H1 (cell line): ENCODE measurements at places on chromosomes 7 and 10. TPM values are rescaled to one million over a fixed set of nuclear protein-coding genes. Genes with fewer than 3 reads are reported as not detected.

- DNase-seq: no peak
Measured at GRCh38 chr7:137421366-137421765, 77.8 kb upstream of the PTN start.

GRCh38 chr10:18527687-18528086 lies 123.7 kb downstream of the NSUN6 start:
- DNase-seq: no peak

DNA sequence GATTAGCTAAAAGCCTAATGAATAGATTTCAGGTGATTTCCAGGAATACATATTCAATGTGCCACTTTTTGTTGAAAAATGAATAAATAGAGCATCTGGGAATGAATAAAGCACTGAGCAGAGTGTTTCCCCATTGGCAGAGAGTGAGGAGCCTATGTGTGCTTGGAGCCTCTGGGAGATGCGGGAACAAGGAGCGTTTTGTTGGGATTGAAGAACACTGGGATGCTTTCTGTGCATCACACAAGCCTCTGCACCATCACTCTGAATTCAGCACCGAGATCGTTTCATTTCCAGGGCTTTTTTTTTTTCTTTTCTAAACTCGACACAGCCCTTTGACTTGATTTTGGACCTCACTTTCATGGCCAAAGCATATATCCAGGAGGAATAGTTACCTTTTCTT lies 111.4 kb downstream of the BAMBI start:
- no peak for DNase-seq

The INSIG1 gene
- total RNA-seq: 40.0 and 44.7 TPM in 2 replicates

GRCh38 chr7:85669225-85669624 lies 482.4 kb upstream of the SEMA3D start:
- no peak for DNase-seq

- no peak for DNase-seq
Measured at GRCh38 chr10:67853512-67853911, 15.5 kb upstream of the DNAJC12 start.

- DNase-seq: no peak
Measured at GRCh38 chr7:127654404-127655394, 2.7 kb downstream of the SND1 start.

DNA sequence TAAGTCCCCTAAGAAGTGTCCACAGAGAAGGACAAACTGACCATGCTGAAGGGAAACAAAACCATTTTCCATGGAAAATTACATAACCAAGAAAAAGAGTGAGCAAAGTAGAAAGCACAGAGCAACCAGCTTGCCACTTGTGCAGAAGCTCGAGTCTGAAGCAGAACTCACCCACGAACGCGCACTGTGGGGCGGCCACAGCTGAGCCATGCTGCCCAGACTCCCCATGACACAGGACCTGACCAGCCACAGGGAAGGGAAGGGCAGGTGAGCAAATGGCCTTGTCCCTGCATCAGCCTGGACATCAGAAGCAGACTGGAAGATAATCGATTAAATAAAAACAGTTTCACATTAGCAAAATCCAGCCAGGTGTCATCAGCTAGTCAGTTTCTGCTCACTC lies 95.7 kb downstream of the TCERG1L start:
- DNase-seq: no peak

The ACTL6B gene
- total RNA-seq: 1.7 and 2.1 TPM in 2 replicates

DNA sequence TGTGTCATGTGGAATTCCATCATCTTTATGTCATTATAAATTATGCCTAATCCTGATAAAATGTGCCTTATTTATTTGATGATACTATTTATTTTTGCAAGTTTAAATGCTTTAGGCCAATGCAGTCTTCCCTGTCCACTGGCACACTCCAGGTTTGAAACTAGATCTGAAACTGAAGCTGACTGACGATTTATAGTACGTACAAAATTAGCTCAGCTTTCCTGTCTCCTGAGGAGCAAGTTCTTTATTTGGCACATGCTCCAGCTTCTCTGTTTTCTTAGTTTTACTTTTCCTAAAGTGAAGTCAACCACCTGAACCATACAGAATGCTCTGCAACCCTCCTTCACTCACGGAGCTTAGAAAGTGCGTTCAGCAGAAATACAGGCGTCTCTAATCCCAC lies 164.1 kb downstream of the HECW1 start:
- DNase-seq: no peak

The EBLN1 gene
- not detected in 2 replicates for total RNA-seq

GRCh38 chr7:101740981-101741725 lies 76.3 kb upstream of the CUX1 start:
- DNase-seq: no peak
